ENCODE measurements at places on chromosomes 1 and 21.

DNA sequence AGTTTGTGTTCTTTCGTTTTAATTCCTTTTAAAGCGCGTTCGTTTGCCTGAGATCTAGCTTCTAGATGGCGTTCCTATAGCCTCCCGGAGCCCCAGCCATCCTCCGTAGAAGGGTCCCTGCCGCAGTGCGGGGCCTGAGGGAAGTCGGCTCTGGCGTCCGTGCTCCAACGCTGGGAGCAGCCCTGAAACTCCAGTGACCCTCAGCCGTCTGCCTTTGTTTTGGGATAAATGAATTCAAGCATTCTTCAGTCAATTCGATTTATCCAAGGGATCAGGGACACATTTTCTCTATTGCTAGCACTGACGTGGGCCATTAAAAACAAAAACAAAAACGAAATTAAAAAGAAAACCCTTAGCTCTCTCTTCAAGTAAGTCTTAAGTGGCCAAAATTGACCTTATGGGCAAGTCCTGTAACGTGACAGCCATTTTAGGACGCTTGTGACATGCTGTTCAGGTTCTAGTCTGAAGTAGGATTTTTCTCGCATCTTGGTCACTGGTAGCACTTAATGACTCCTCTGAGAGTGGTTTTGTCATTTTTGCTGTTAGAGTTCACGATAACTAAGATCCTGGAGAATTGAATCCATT lies 742 bp upstream of the HSPA13 start:
- no peak for DNase-seq

- DNase-seq: no peak
These were observed 297.1 kb upstream of the DUSP10 start for GRCh38 chr1:222038971-222039370.

DNA sequence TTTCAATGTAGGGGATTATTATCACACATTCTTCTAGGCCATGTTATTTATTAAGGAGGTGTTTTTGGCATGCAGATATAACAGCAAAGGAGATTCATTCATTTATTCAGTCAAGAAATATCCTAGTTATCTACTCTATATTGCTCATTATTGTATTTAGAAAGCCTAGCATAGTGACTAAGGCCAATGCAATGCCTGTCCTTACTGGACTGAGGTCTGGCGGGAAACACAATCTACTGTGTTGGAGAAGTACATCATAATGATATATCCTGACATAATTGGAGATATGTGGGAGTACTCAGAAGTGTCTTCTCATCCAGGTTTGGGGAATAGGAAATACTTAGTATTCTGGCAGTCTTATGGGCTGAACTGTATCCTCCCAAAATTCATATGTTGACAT lies 421.5 kb upstream of the USP24 start:
- no peak for DNase-seq

DNA sequence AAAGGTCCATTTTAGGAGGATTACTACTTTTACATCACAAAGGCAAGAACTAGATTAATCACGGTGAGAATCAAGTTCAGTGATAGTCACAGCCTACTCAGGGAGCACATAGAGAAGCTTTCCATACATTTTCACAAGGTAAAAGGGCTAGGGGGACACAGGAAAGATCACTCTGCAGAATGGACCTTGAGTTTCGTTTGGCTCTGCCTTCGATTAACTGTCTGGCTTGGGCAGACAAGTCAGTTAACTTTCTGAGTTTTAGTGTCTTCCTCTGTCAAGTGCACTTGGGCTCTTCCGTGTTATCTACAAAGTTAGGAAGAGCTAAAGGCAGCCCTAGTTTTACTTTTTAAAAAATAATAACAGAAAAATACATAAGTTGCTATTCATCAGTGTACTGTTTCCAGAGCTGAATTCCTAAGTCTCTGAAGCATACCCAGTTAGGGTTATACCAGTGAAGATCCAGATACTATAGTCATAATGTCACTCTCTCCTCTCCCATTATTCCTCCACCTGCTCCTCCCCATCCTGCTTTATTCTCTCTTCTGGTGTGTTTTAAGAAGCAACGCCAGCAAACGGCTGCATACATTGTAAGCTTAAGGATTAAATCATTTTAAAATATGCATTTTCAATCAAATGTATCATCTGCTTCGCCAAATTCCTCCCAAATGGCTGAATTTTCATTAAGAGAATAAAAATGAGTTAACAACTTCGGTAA lies 1.7 kb downstream of the CEP170 start:
- no peak for DNase-seq

- no peak for DNase-seq
These were observed 10.3 kb downstream of the ACTRT2 start for GRCh38 chr1:3031401-3032221.

DNA sequence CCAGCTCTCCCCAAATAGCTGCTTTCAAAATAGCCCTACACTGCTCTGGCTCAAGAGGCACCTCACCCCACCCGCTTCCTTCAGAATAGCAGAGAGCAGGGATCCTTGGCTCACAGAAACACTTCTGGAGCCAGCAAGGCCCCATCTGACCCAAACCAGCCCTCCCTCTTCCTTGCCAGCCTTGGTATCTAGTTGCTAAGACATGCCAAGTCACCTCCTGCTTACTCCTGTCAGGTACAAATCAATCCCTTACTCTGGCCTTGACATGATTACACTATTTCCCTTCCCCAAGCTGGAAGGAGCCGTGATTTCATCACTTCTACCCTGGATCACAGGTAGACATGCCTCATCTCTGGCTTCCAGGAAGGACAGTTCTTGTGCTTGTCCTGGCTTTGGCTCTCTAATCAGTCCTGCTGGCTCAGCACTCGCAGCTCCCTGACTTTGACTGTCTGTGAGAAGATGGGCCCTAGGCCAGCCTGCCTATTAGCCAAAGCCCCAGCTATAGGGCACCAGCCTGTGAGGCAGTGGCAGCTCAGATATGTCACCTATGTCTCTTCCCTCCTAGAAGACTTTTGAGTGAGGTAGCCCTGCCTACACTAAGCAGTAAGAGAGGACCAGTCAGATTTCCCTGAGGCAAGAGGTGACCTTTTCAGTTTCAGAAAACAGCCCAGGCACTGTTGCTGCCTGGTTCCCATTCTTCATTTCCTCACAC lies 8.9 kb upstream of the MUTYH start:
- peak; percentile 14 for DNase-seq

Measured in AG09319 (cell line).